ENCODE measurements at places on chromosomes 2 and 18.

DNA sequence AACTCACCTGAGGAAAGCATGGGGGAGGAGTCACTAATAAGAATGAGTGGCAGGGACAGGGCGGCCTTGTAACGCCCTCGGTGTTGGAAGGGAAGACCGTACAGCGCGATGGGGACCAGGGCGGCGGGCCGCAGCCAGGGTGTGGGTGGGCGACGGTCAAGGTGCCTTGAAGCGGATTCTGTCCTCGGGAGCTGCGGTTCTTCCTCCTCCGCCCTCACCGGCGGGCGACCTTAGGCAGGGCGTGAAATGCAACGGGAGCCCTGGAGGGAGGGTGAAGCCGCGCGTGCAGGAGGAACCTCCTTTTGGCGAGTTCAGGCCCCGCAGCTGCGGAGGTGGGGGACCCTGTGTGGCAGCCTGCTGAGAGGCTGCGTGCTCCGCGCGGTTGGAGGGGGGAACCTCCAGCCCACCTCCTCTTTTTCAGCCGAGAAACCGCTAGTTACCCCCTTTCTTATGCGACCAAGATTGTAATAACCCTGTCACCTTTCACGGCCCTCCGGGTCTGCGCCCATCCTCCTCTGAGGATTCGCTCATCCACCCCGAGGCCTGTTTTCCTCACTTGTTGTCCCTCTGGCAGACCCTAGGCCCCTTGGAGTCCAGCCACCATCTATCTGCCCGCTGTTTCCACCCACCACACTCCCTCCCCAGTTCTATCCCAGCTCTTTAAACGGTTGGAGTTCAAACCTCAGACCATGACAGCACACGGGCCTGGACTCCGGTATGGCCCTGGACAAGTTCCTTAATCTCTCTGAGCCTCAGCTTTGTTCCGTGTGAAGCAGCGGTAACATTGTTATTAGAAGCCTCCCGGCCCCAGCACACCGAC, 823 bp upstream of the RNU2-63P start:
- DNase-seq, result peak; percentile 21

DNA sequence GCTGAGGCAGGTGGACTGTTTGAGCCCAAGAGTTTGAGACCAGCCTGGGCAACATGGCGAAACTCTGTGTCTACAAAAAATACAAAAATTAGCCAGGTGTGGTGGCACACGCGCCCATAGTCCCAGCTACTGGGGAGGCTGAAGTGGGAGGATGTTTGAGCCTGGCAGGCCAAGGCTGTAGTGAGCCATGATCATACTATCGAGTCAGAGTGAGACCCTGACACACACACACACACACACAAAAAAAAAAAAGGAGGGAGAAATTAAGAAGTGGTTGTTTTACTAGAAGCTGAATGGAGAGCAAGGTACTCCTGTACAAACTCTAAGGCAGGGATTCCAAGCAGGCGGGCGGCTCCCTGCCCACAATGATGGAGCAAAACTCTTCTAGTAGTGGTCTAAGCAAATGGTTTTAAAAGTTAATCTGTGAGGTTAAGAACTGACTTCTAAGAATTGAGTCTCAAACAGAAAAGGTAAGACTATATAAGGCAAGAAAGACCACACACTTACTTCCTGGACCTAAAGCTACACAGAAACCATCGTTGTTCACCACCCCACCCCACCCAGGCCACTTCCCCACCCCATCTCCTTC, 2.6 kb downstream of the ANKRD44 start:
- DNase-seq, result no peak

- DNase-seq, result no peak
Observed at GRCh38 chr2:235898766-235899165, 269.4 kb downstream of the GBX2 start.

GRCh38 chr2:42169100-42169873, at the start of gene EML4:
Gene EML4, plus strand, starts transcription at chr2:42169353. Its CDS starts 259 bp downstream, at chr2:42169612.
- peak; percentile 90 for DNase-seq

- DNase-seq, result no peak
Observed at GRCh38 chr2:220506466-220506865, 879.0 kb downstream of the SLC4A3 start.
